ENCODE measurements at places on chromosomes 3 and 15.

GRCh38 chr3:56424336-56424735 lies 43.9 kb downstream of the ERC2 start:
- no peak for DNase-seq

DNA sequence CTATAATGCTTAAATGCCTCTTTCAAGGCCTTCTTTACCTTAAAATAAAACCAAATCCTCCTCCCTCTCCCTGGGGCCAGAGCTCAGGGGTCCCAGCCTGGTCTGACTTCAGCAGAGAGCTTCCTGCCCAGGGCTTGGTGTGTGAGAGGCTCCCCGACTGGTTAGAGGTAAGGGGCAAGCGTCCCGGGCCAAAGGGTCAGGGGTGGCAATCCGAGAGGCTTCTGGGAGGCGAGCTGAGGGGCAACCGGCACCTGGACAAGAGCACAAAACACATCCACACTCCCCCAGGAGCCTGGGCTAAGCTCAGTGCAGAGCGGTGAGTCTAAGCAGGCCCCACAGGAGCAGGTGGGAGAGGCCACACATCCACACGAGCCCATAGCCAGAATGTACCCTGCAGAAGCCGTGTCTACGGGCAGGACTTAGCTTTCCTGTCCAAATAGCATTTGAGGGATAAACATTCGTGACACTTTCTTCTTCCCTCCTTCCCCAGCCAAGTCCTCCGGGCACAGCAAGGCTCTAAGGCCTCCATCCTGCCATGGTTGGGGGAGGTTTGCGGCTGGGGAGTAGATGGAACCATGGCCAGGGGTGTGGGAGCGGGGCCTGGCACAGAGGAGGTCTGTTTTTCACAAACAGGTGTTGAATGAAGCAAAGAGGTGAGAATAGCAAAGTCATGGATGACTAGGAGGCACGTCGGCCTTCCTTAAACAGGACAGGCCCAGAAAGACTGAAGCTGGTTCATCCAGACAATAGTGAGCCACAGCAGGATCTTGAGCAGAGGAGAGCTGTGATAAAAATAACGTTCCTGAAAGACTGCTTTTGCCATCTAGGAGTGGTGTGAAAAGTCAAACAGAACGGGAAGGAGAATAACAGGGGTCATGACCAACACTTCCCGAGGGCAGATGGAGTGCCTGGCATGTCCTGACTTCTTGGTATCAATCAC lies 98.7 kb upstream of the IQSEC1 start:
- DNase-seq: no peak

DNA sequence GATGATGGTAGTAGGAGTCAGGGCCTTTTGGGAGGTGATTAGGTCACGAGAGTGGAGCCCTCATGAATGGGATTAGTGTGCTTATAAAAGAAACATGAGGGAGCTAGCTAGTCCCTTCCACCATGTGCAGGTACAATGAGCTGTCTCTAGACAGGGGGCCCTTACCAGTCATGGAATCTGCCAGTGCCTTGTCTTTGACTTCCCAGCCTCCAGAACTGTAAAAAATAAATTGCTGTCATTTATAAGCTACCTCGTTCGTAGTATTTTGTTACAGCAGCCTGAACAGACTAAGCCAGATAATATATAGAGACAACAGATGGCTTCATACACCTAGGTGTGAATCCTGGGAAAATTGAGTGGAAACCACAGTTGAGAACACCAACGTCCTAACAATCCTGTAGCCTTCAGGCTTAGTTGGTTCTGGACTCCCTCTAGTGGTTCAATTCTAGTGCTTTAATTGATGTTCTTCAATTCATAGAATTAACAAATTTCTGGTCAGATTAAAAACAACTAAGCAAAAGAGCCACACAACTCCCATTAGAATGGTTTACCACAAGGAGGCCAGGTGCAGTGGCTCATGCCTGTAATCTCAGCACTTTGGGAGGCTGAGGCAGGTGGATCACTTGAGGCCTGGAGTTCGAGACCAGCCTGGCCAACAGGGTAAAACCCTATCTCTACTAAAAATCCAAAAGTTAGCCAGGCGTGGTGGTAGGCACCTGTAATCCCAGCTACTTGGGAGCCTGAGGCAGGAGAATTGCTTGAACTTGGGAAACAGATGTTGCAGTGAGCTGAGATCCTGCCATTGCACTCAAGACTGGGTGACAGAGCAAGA lies 21.3 kb upstream of the GATM start:
- DNase-seq: peak; percentile 63

DNA sequence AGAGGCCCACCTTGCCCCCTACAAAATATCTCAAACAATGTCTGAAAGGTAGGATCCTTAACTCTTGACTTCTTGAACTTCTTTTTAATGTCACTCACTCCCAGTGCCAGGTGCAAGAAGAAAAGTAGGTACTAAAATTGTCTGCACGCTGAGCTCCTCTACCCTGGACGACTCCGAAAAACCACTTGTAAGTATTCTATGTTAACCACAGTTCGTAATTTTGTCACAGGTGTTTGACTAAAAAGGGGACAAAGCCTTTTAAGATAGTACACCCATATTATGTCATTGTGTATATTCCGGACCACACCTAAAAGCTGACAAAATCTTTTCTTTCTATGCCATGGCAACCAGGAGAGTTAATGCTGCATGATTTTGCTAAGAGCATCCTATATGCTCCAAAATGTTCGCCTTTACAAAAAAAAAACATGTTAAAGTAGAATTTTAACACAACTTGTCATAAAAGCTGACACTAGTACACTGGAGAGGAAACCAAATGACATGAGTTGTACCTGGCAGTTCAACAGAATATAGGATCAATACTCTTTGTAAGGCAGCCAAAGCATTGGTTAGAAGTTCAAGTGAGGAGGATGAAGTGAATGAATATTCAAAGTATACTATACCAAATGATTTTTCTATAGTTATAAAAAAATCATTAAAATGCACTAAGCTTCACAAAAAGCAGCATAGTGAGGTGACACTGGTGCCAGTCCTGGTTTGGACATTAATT lies 210.5 kb downstream of the FOXP1 start:
- no peak for DNase-seq

DNA sequence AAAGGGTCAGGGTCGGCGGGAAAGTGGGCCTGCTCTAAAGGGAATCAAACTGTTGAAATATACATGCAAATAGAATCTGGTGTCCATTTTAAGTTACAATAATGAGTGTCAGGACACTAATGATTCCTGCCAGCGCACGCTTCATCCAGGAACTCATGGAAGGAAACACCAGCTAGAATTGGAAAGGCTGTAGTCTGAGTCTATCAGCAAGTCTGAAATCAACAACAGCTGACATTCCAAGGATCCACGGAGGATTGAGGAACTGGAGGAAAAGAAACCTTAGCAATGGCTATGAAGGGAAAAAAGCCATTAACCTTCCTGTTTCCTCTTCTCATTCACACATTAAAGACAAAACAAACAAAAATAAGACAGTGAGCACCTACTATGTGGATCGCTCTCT lies 1063.1 kb downstream of the NTRK3 start:
- no peak for DNase-seq

GRCh38 chr3:98807561-98807960 lies 44.4 kb downstream of the ST3GAL6 start:
- no peak for DNase-seq

DNA sequence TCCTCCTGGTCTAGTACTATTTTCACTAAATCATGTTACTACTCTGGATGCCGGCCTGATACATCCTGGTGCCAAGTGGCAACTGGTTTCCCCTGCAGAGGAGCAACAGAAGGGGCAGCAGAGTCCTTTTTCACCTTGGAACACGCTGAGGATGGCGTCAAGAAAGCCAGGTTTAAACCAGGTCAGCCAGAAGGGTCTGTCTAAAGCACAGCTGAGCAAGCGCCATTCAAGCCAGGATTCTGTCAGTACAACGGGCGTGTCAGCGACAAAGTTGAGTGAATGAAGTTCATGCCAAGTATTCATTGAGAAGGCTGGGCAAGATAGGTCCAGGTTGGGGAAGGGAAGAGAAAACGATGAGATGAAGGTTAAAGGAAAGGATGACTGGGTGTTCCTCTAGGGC lies 88.2 kb downstream of the FBN1 start:
- DNase-seq: no peak

DNA sequence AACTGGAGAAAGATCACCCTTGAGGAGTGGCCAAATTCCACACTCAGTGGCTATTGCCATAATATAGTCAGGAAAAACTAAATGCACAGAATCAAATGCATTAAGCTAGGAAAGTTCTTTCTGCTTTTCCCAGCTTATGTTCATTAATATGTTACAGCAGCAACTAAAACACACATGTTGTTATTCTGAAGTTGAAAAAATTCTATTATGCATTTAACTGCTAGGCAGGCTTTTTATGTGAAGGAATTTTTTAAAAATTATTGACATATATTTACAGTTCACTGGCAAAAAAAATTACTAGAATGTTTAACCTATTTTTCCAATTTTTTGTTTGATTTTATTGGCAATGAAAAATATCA lies 135.2 kb upstream of the IL12A start:
- no peak for DNase-seq

DNA sequence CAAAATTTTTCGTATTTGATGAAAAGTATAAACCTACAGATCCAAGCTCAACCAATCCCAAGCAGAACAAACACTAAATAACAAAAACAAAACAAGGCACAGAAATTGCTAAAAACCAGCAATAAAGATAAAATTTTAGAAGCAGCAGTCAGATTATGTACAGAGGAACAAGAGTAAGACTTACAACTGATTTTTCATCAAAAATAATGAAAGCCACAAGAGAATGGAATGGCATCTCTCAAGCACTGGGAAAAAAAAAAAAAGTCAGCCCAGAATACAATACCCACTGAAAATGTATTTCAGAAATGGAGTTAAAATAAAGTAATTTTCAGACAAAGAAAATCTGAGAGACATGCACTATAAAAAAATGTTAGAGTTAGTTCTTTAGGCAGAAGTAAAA lies 27.0 kb downstream of the GPR156 start:
- DNase-seq: no peak

GRCh38 chr15:88906551-88906950 lies 6.6 kb downstream of the MFGE8 start:
- no peak for DNase-seq

DNA sequence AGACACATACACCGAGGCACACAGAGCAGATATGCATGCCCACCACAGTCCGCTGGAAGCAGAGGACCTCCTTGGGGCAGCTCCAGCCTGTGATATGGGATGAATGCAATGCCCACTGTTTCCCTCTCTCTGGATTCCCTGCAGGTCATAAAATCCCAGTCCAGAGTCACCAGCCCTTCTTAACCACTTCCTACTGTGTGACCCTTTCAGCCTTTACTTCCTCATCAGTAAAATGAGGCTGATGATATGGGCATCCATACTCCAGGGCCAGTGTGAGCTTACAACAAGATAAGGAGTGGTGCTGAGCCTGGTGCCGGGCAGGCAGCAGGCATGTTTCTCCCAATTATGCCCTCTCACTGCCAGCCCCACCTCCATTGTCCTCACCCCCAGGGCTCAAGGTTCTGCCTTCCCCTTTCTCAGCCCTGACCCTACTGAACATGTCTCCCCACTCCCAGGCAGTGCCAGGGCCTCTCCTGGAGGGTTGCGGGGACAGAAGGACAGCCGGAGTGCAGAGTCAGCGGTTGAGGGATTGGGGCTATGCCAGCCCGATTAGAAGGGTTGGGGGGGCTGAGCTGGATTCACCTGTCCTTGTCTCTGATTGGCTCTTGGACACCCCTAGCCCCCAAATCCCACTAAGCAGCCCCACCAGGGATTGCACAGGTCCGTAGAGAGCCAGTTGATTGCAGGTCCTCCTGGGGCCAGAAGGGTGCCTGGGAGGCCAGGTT lies at the start of gene GNAT1:
GNAT1 (plus strand) TSS at position 675 of the 725 bp plus-strand sequence. CDS start 116 bp downstream, outside the sequence.
- no peak for DNase-seq

DNA sequence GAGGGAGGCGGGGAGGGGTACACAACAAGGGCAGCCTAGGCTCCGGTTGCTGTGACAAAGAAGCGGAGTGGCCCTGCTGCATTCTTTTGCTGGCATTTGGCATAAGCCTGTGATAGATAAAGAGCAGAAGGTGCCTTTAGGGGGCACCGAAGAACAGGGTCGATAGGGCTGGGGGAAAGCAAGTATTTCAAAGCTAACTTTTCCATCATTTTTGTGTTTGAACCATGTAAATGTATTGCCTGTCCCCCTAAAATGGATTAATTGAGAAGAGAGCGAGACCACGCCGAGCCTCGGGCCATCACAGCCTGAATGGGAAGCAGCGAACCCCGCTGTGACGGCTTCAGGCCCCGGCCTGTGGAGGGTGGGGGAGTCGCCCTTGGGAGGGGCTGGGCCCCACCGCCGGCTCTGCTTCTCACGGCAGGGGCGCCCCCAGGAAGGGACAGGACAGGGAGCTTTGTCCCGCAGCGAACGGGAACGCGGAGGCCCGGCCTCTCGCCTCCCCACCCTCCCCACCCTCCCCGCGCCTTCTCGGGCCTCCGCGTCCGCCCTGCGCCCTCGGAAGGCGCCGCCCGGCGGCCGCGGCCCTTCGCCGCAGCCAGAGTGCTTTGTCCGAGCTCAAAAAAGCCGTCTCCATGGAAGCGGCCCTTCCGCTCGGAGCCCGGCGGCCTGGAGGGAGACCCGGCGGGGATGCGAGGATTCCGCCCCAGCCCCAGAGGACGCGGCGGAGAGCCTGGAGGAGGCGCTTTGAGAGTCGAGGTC lies 32.4 kb upstream of the ALDH1L1 start:
- DNase-seq: peak; percentile 51

Data from NCI-H1092 treated with DMSO at 0.1 percent for 48 hours (cell line).